ENCODE measurements at places on chromosomes 3 and 15.

DNA sequence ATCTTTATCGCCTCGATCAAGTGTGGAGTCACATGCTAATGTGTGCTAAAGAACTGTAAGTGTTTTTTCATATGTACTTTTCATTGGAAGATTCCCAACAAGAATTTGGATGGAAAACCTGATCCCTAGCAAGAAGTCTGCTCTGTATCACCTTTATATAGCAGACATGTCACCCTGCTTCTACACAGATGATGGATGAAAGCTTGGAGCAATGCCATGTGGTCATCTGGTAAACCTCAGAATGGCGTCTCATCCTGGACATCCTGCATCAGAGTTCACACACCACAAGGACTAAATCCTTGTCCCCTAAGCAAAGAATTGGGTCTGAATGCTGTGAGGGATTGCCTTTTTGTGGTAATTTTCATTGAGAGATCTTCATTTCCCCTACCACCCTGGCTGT, 42.1 kb upstream of the CTDSPL start:
- DNase-seq: no peak

DNA sequence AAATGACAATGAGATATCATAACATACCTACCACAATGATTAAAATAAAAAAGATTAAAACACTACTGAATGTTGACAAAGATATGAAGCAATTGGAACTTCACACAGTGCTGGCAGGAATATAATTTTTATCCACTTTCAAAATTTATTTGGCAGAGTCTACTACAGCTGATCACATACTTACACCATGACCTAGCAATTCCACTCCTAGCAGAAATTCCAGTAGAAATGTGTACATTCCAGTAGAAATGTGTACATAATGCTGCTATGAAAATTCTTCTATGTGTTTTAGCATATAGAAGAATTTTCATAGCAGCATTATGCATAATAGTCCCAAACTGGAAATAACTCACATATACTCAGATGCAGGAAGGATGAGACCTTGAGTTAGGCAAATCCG, 43.5 kb downstream of the IFT57 start:
- no peak for DNase-seq

DNA sequence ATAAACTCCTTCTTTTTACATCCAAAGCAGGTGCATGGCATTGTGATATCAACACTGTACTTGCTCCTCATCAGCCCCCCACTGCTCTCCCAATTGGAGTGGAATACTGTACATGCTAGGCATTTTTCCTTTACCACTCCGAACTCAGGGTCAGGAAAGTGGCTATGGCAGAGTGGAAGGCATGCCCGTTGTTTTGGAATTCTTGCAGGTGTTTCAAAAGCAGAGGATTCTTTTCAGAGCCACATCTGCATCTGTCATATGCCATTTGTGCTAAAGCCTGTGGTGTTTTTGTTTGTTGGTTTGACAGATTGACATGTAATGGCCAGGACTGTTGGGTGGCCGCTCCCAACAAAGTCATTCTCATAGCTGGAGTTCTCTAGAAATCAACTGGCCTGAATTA, 41.7 kb downstream of the SOX2 start:
- no peak for DNase-seq

GRCh38 chr3:61688307-61688984, 127.1 kb downstream of the PTPRG start:
- DNase-seq: no peak

- no peak for DNase-seq
Observed at GRCh38 chr3:186525369-186526255, 18.6 kb downstream of the CRYGS start.

- DNase-seq: no peak
Observed at GRCh38 chr15:99449514-99449913, 116.3 kb upstream of the MEF2A start.

DNA sequence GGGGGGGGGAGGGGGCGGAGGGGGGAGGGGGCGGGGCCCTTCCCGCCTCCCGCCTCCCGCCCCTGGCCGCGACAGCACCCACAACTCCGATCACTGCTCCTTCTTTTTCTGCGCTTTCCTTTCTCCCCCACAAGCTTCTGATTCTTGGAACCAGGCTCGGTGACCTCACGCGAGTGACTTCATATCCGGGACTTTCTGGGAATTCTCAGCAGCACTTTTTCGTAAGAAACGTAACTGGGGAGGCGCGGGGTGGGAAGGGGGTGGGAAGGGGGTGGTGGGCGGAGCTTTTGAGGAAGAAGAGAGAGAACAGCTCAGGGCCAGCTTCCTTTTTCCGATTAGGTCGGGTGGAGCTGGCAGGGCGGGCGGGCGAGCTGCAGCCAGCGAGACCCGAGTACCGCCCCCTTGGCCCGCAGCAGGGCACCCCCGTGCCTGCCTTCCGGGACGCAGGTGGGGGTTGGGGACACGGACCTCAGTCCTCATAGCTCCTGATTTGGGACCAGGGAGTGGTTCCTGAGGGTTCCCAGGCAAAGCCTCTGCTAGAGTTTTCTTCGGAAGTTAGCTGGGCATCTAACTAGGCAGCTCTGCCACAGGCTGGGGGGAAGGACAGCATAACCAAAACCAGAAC, 14.6 kb downstream of the XIRP1 start:
- peak; percentile 90 for DNase-seq

- DNase-seq: no peak
Observed at GRCh38 chr3:128814519-128815317, 64.7 kb upstream of the ACAD9 start.

GRCh38 chr15:101324524-101325177, 29.6 kb upstream of the SNRPA1 start:
- no peak for DNase-seq

GRCh38 chr3:122085673-122086072, 30.5 kb downstream of the CD86 start:
- DNase-seq: no peak

DNA sequence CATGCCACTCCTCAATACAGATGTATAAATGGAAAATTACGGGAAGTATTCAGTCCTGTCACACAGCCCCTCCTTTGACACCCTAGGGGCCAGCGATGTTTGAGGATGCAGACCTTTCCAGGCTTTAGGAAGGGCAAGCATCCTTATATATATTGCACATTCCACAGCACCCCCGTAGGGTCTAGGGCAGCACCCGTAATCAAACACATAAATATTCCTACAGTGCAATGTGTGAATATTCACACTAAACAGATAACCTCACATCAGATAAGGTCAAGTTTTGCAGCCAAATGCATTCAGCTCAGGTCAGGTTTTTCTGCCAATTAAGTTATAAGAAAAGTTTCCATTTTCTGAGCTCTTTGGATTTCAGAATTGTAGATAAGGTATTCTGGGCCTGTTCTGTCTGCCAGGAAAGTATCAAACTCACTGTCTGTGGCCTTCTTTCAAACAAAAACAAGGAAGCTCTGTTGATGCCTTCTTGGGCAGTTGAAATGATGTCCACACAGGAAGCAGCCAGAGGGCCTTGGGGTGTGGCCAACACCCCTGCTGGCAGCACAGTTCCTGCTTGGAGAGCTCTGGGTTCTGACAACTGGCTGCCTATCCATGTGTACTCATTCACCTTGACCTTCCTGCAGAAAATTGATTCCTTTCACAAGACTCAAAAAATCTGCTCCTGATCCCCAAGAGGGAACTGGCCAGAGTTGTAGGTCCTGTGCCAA, 427.0 kb downstream of the NTRK3 start:
- DNase-seq: no peak

GRCh38 chr3:154244644-154245043, 79.6 kb downstream of the DHX36 start:
- peak; percentile 48 for DNase-seq

- DNase-seq: no peak
Observed at GRCh38 chr3:195248281-195248680, 22.7 kb downstream of the XXYLT1 start.

- no peak for DNase-seq
Observed at GRCh38 chr3:72738752-72739530, 109.3 kb downstream of the SHQ1 start.

GRCh38 chr3:52633786-52634185, 51.9 kb downstream of the PBRM1 start:
- DNase-seq: no peak

GRCh38 chr3:142723665-142723967, 218 bp upstream of the TRPC1 start:
- no peak for DNase-seq

DNA sequence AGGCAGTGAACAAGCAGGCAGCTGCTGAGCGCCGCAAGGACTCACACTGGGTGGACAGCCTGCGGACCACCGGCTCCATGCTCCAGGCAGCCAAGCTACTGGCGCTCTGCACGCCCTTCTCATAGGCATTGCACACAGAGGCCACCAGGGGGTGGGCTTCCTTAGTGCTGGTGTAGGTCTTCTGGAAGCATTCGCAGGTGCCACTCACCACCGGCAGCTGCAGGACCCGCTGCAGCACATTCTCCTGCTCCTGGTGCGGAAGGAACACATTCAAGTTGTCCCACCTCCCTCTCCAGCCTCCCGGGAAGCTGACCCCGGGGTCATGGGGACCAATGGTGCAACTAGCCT, 6.0 kb downstream of the PLIN1 start:
- DNase-seq: no peak

GRCh38 chr3:29690686-29691353, 409.9 kb downstream of the RBMS3 start:
- DNase-seq: no peak

GRCh38 chr15:101206176-101206591, 45.7 kb downstream of the CHSY1 start:
- peak; percentile 85 for DNase-seq

GRCh38 chr3:181464033-181464694, 247.6 kb upstream of the SOX2 start:
- no peak for DNase-seq

DNA sequence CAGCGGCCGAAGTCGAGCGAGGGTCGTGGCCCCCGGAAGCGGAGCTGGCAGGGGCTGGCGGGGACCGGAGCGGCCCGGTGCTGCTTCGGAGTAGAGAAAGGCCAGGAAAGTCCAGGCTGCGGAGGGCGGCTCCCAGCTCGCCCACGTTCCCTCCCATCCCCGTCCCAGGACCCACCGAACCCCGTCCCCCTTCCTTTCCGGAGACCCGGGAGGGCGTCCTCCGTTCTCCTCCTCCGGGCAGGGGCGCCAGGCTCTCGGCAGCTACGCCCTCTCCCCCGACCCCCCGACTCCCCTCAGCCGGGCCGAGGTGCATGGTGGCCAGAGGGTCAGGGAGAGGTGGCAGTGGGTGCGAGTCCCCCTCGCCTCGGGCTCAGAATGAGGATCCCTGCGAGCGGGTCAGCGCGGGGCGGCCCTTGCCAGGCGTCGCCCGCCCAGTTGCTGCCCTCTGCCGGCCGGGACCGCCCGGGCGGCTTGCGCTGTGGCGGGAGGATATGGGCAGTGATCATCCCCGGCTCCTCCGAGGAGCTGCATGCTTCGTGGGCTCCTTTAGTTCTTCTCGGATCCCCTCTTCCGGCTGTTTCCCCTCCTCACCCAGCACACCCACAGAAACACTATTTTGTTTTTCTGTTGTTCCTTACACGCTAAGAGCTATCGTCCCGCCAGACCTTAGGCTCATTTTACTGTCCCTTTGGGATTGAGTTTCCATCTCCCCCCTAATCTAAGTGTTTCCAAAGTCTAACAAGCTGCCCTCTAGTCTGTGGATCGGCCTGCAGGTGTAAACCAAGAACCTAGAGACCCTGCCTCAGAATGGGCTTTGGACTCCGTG, 744 bp upstream of the ALDH1A2 start:
- DNase-seq: peak; percentile 6

GRCh38 chr3:54877730-54878129, 50.1 kb downstream of the LRTM1 start:
- no peak for DNase-seq

DNA sequence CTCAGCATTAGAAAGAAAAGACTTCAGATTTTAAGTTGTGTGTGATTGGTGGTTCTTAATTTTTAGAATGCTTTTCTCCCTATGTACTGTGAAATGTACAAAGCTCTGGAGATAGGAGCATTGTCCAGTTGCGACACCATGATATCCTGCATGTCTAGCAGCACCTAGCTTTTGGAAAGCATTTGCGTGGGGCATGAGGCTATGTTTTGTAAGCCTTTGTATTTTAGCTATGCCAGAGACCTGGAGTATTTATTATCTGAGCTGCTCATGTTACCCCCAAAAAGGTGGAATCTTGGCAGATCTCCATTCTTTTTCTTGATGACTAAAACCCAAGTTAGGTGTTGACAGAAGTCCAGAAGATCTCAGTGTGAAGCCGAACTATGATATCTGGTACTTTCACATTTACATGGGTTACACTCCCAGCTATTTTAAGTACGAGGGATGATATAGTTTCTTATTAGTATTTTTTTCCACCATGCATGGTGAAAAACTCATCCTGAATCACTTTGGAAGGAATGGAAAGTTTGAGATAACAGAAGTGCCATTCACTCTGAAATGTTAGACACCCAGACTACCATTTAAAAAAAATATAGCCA, 126.7 kb upstream of the SAMMSON start:
- no peak for DNase-seq

- DNase-seq: no peak
Observed at GRCh38 chr15:82852941-82853561, 43.6 kb downstream of the WHAMM start.

DNA sequence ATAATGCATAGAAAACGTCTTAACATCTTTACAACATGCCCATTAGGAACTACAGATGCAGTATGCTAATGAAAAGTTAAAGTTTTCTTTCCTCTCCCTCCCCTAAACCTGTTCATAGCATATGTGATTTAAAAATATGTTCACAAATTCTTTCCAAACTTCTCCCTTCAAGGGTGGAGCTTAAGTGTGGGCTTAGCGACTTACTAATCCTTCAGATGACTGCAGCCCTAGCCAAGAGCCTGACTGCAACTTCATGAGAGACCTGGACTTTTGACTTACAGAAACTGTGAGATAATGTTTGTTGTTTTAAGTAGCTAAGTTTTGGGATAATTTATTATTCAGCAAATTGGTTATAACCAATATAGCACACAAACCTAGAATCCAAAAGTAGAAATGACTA, 22.0 kb upstream of the ANXA2 start:
- DNase-seq: no peak

GRCh38 chr3:176994891-176995781, 202.1 kb downstream of the TBL1XR1 start:
- DNase-seq: no peak

DNA sequence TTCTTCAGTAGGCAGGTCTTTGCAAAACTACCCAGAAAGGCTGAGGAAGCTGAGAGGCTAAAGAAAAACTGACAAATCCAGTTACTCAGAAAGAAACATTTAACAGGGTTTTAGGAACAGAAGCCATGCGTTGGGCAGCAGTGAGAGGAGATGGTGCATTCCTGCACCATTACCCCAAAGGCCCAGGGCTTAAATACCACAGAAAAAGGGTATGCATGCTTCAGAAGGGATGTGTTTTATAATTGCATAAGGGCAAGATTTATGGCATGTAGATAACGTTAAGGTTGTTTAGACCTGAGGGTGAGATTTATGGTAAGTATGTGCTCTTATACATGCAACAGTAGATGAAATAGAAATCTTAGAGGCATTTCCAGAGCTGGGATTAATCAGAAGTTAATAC, 10.0 kb downstream of the C3orf52 start:
- DNase-seq: no peak
